ENCODE measurements at places on chromosomes 5 and 9.

DNA sequence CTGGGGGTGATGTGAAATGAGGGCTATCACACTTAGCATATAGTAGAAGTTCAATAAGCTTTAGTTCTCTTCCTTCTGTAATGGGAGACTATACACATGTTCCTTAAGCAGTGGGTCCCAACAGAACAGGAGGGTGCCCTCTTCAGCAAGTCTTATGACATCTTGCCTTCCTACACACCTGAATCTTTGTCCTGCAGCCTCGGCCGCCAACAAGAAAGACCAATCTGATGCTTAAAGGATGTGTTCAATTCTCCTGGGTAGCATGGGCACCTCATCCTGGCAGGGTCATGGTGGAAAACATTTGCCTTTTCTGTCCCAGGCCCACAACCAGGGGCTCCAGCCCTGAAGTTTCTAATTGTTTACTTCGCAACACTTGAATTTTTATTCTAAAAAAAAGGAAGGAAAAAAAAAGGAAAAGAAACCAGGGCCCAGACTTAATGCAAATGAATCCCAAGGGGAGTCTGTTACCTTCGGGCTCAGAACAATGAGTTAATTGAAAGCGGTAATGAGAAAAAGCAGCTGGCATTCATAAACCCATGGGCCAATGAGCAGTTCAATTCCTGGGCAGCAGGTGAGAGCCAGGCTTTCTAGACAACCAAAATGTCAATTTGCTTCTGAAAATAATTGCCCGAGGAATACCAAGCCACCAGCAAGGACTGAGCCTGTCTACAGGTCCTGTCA lies 26.2 kb upstream of the SMAD5 start:
- DNase-seq: no peak

GRCh38 chr9:93207326-93207814 lies 23.4 kb downstream of the WNK2 start:
- DNase-seq: no peak

DNA sequence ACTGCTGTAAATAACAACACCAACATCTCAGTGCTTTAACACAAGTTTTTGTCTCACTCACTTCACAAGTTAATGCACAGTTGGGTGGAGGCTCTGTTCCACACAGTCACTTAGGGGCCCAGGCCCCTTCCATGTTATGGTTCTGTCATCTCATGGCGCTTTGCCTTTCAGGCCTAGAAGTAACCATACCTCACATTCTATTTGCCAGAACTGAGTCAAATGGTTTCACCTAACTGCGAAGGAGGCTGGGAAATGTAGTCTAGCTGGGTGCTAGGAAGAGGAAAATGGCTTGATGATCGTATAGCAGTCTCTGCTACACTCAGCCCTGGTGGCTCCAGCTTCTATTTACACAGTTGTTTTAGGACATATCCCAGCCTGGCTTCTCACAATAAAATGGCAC lies 23.1 kb upstream of the MVB12B start:
- DNase-seq: no peak

- no peak for DNase-seq
These were observed 221.7 kb downstream of the SMARCA2 start for GRCh38 chr9:2236850-2237249.

GRCh38 chr9:82149501-82149946 lies 161.0 kb downstream of the SPATA31D1 start:
- DNase-seq: no peak

- DNase-seq: no peak
These were observed 810.6 kb downstream of the TLE4 start for GRCh38 chr9:80382211-80382891.

GRCh38 chr5:87383216-87383615 lies 29.5 kb downstream of the CCNH start:
- peak; percentile 17 for DNase-seq

GRCh38 chr5:1103505-1104326 lies 8.1 kb downstream of the SLC12A7 start:
- no peak for DNase-seq

DNA sequence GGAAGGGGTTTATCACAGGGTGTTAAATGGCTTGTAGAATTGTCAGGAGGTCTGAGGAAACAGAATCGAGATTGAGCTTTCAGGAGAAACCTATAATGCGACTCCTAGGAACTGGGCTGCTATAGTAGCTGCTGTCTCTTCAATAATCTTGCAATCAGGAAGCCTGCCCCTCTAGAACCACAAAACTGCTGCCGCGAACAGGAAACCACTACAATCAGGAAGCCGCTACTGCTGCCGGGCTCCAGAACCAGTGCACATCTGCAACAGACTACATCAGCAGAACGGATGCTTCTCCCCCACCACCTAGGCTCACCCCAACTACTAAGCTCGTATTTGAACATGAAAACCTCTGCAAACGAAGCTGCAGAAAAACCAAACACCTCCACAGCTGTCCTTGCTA lies 31.6 kb downstream of the TNFSF8 start:
- DNase-seq: no peak

GRCh38 chr5:116469631-116470030 lies 105.0 kb downstream of the SEMA6A start:
- no peak for DNase-seq

- no peak for DNase-seq
These were observed 55.4 kb upstream of the PPARGC1B start for GRCh38 chr5:149674686-149675085.

DNA sequence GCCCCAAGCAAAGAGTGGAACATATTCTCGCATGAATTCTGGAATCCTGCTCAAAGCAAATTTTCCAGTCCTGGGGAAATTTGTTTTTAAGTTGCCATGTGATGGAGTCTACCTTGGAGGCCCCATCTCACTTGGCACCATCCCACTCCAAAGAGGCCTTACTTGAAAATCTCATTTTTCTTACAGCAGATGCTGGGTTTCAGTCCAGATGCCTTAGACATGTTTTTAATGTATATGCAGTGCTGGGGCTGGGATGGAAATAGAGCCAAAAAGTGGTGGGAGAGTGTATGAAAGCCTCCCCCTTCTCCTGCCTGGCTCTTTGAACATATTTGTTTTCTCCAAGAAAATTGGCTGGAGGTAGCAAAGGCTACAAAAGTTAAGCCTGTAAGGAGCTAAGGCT lies 493.7 kb downstream of the ENC1 start:
- DNase-seq: no peak

- no peak for DNase-seq
These were observed 126.5 kb upstream of the PAPPA start for GRCh38 chr9:116027096-116027495.

- no peak for DNase-seq
These were observed 79.4 kb downstream of the ARHGEF28 start for GRCh38 chr5:73705364-73705763.

- no peak for DNase-seq
These were observed 41.7 kb downstream of the ICE1 start for GRCh38 chr5:5464036-5464715.

- DNase-seq: no peak
These were observed 37.5 kb downstream of the PSMB7 start for GRCh38 chr9:124377551-124378406.

Data from HTR-8/SVneo (cell line).